ENCODE measurements at places on chromosomes 11 and 22.
A peak's percentile ranks its signal among the peaks of the same experiment; 100 is the strongest.

GRCh38 chr11:90594658-90595057, 371.8 kb upstream of the CHORDC1 start:
- no peak for DNase-seq

GRCh38 chr11:109241988-109242536, 179.9 kb upstream of the C11orf87 start:
- no peak for DNase-seq

- peak; percentile 7 for DNase-seq
These were observed 3.7 kb downstream of the KRTAP5-4 start for GRCh38 chr11:1618231-1618630.

DNA sequence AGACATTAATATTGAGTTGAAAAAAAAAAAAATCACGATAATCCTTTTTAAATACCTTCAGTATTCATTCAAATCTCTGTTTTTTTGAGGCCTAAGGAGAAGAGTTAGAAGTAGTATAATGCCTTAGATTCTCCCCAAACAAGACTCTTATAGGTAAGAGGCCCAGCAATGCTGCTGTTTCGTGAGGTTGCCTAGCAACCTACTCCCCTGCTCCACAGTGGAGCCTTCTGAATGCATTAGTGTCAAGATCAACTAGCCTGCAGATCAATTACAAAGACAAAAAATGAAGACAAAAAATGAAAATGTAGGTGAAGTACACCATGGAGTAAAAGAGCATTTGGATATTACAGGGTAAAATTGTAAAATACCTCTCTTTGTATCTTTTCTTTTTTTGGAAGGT, 229.8 kb upstream of the LUZP2 start:
- no peak for DNase-seq

- no peak for DNase-seq
These were observed 52.3 kb upstream of the YWHAH start for GRCh38 chr22:31892080-31892433.

- no peak for DNase-seq
These were observed 11.9 kb downstream of the PLAAT2 start for GRCh38 chr11:63551091-63551888.

DNA sequence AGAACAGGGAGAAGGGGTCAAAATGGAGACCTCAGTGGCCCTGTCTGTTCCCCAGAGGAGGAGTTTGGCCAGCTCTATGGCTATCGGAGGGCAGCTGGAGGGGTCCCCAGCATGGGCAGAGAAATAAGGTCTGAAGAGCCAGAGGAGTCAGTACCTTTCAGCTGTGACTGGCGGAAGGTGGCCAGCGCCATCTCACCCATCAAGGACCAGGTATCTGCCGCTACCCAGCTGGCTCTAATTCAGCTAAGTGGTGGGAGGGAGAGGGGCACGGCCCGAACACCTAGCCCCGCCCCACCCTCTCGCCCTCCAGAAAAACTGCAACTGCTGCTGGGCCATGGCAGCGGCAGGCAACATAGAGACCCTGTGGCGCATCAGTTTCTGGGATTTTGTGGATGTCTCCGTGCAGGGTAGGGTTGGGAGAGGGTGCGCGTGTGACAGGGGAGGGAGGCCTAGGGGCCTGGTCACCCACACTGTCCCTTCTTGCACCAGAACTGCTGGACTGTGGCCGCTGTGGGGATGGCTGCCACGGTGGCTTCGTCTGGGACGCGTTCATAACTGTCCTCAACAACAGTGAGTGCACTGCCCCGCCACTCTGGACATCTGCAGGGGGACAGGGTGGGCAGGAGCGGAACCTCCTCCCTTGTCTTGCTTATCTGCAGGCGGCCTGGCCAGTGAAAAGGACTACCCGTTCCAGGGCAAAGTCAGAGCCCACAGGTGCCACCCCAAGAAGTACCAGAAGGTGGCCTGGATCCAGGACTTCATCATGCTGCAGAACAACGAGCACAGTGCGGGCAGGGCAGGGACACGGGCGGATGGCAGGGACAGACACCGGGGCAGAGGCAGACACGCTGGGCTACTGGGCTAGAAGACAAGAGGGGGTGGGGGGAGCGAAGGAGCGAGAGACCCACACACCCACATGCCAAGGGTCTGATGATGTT, 2.8 kb downstream of the CTSW start:
- DNase-seq = no peak

DNA sequence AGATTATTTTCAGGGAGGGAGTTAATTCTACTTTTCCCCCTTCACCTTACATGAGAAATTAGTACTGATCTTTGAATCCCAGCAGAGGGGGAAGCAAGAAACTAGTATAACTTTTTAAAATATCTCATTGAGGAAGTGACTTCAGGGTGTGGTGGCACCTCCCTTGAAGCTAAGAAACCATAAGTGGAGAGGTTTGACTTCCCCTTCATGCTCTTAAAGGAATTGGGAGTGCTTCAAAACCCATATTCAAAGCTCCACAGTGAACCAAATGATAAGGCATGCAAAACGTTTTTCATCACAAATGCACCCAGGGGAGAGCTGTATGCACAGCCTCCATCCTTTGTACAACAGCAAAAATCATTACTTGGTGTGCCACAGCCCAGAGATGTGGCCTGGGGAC, 540 bp downstream of the MS4A14 start:
- no peak for DNase-seq

- no peak for DNase-seq
These were observed 69.8 kb upstream of the PGR start for GRCh38 chr11:101199416-101199815.

- DNase-seq = no peak
These were observed 45.3 kb downstream of the RTL6 start for GRCh38 chr22:44452531-44453420.

GRCh38 chr11:86625981-86626380, 46.4 kb downstream of the ME3 start:
- DNase-seq = no peak

GRCh38 chr11:93662175-93662570, 691 bp downstream of the CEP295 start:
- no peak for DNase-seq

DNA sequence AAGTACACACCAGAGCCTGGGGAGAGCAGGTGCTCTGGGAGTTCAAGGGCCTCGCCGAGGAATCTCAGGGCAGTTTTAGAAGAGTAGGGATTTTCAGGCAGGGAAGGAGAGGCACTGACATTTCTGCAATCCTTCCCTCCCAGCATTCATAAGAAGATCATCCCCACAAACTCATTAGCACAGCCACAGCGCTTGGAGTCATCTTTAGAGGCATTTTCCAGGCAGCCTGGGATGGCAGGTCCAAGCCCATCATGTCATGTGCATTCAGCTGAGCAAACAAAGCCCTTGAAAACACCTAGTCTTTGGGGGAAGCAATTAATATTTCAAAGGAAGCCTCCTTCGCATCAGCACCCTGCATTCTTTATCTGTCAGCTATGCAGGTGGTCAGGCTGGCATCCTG, 43.8 kb downstream of the MAP6 start:
- no peak for DNase-seq

DNA sequence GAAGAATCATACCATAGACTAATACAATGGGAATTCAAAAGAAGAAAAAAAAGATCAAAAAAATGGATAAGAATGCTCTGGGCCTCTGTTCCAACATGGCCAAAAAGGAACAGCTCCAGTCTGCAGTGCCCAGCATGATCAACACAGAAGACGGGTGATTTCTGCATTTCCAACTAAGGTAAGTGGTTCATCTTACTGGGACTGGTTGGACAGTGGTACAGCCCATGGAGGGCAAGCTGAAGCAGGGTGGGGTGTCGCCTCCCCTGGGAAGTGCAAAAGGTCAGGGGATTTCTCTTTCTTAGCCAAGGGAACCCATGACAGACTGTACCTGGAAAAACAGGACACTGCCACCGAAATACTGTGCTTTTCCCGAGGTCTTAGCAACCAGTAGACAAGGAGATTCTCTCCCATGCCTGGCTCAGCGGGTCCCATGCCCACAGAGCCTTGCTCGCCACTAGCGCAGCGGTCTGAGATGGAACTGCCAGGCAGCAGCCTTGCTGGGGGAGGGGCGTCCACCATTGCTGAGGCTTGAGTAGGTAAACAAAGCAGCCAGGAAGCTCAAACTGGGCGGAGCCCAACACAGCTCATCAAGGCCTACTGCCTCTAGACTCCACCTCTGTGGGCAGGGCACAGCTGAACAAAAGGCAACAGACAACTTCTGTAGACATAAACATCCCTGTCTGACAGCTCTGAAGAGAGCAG, 428.4 kb downstream of the MN1 start:
- DNase-seq = peak; percentile 12

- no peak for DNase-seq
These were observed 9.9 kb downstream of the BRSK2 start for GRCh38 chr11:1399386-1400316.

- DNase-seq = peak; percentile 22
These were observed 486 bp downstream of the PCNX3 start for GRCh38 chr11:65615950-65616574.

GRCh38 chr22:44684506-44685383, 17.3 kb upstream of the PRR5 start:
- DNase-seq = peak; percentile 90

GRCh38 chr11:62850911-62851806, 11.8 kb upstream of the WDR74 start:
- DNase-seq = no peak

- DNase-seq = no peak
These were observed 10.4 kb downstream of the JAML start for GRCh38 chr11:118214210-118214914.

GRCh38 chr22:35209203-35209602, 48.1 kb upstream of the HMGXB4 start:
- DNase-seq = no peak

DNA sequence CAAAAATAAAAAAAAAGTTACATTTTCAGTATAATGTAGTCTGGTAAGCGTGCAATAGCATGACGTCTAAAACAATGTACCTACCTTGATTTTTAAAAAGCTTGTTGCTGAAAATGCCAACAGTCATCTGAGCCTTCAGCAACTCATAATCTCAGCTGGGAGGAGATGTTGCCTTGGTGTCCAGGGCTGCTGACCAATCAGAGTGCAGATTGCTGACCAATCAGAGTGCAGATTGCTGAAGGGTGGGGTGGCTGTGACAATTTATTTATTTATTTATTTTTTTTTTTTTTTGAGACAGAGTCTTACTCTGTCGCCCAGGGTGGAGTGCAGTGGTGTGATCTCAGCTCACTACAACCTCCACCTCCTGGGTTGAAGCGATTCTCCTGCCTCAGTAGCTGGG, 17.8 kb downstream of the ZBED4 start:
- DNase-seq = no peak

DNA sequence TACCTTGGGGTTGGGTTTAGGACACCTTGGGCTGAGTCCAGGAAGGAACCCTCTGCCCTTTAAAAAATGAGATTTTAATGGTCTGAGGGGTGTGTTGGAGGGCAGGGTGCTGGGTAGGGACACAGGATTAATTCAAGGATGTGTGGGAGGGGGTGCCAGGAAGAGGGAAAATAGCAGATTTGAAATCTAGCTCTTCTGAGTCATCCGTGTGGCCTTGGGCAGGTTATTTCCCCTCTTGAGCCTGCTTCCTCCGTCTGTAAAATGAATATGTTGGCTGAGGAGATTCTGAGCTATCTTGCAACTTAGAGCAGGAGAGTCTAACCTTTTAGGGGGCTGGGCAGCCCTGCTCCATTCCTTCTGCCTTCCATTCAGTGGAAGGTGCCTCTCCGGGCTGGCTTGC, 3.0 kb downstream of the TSPAN18 start:
- DNase-seq = peak; percentile 52

- no peak for DNase-seq
These were observed 13.8 kb upstream of the P2RY6 start for GRCh38 chr11:73258104-73259035.

DNA sequence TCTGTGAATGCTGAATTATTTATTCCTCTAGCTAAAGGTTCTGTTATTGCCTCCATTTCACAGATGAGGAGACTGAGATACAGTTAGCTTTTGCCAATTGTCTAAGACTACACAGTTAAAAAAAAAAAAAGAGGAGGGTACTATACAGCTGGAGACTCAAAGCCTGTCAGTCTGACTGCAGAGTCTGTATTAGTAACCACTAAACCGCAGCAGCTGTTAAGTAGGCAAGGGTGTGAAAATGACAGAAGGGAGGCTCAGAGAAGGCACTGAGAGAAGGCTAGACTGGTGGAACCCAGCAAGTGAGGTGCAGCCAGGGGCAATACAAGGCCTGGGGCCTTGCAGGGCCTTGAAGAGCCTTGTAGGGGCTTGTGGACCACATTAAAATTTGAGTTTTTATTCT, 181.2 kb downstream of the CSNK2A3 start:
- DNase-seq = peak; percentile 60

GRCh38 chr11:83477772-83478171, 191.6 kb upstream of the CCDC90B start:
- no peak for DNase-seq

DNA sequence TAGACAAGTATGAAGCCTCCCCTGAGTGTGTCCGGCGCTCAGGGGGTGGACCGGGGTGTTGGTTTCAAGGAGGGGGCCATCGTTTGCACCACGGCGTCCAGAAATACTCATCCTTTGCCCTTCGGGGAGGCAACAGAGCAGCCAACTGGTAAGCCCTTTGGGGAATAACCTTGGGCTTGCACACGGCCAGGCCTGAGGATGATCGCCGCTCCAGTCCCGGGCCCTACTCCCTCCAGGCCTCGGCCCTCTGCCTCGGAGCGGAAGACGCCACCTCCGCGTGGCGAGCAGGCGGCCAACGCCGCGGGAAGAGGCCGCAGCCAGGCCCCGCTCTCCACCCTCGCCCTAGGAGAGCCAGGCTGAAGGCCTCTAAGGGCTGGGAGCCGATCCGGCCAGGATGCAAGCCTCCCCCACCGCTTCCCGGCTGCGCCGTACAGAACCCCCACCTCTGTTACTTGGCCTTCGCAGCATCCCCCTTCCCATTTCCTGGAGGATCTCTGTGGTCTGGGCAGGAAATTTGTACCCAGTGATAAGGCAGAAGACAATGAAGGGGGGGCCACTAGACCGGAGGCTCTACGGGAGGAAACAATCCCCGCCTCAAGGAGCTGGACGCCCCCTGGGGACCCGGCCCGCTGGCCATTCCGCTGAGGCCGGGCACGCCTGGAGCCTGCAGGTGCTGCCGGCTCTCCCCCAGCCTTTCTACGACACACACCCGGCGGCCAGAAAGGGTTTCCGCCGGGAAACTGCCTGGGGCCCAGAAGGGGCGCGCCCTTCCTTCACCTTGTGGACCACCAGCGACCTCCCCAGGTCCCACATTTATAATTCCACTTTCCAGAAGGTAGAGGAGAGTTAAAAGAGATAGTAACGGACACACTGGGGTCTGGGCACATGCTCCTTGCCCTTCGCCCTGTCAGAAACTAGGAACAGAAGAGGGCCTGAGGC, 2.6 kb downstream of the ESAM start:
- DNase-seq = no peak

DNA sequence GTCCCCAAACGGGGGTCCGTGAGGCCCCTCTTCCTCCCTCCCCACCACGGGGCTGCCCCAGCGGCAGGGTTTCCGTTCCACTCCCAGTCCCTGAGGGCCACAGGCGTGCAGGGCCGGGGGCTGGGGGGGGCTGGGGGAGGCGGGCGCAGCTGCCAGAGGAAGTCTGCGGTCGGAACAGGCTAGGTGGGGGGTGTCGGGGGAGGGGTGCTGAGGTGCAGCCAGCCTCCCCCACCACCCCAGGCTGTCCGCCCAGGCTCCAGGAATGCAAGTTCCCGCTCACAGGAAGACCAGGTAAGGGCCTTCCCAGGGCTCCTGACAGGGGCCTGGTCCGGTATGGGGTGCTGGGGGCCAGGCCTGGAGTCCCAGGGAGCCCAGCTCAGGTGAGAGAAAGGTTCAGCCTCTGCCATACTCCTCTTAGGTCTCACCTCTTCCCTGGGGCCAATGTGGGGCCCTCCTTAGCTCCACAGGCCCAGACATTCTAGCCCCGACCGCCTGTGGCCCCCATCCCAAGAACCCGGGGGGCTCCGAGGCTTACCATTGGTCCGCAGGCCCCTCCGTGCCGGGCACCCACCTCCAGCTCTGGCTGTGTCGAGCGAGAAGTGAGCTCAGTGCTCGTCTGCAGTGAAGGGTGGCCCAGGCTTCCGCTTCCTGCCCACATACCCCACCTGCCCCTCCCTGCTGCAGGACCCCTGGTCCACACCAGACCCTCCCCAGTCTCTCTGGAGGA, at the start of gene PTPRCAP:
Gene PTPRCAP, minus strand, starts transcription at position 601 of the 727 bp plus-strand sequence. Its CDS starts 63 bp downstream, at position 538.
- peak; percentile 39 for DNase-seq
